ENCODE measurements at places on chromosomes 16 and 17.

- no peak for DNase-seq
Measured at GRCh38 chr17:75683583-75683982, 16.4 kb downstream of the SAP30BP start.

DNA sequence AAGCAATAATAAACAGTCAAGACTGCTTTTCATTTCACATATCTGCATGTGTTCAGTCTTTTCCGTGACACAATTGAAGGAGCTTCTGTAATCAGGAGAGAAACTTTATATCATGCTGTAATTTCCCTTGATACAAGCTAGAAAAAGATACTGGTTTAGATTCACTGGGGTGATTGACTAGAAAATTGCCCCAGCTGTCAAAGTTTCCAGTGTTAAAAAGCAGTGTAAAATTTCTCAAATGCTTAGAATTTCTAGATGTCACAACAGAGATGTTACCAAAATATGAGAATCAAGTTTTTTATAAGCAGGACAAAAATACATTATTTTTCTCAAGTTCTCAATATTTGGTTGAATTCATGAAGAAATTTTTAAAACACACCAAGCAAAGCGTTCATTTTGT, 292.4 kb upstream of the HSBP1 start:
- DNase-seq = no peak

DNA sequence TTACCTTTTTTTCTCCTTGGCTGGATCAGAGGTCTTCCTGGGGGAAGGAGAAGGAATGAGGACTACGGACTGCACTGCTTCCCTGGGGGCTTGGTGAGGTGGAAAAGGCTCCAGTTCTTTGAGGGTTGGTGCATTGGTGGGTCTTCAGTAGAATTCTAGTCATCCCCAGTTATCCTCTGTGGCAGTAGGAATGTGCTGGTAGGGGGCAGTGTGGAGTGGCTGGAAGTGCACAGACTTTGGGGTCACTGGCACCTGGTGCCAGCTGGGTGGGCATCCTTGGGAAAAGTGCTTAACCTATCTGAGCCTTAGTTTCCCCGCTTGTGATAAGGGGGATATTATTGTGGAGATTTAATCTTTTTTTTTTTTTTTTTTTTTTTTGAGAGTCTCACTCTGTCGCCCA, 6.3 kb downstream of the TAC4 start:
- no peak for DNase-seq

GRCh38 chr17:73045724-73046123, 46.8 kb downstream of the SLC39A11 start:
- no peak for DNase-seq

GRCh38 chr17:77572065-77572601, 386.4 kb upstream of the TNRC6C start:
- no peak for DNase-seq

GRCh38 chr17:34319039-34319483, at the start of gene CCL8:
Gene CCL8, plus strand, starts transcription at chr17:34319435. Its CDS starts 67 bp downstream, at chr17:34319502.
- no peak for DNase-seq

All from GM06990 (cell line).